ENCODE measurements at places on chromosomes 11 and 22.

GRCh38 chr11:131618201-131618600 is 247.8 kb downstream of the NTM start:
- DNase-seq = no peak

- DNase-seq = no peak
Measured at GRCh38 chr22:44691796-44692661, 10.0 kb upstream of the PRR5 start.

- DNase-seq = no peak
Measured at GRCh38 chr11:2835296-2835695, 50.3 kb downstream of the CDKN1C start.

DNA sequence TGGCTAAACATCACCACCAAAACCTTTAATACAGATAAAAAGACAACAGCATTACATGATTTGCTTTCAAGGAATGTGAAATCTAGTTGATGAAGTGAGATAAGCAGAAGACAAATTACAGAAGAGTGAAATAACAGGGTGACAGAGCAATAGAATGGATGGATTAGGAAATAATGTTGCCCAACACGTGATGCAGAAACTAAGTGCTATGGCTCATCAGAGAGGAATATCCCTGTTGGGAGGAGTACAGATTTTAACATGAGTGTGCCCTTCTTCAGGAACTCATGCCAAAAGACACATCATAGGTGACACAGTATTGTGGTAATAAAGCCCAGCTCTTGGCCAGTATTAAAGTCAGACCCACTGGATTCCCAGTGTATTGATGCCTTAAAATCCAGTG is 176.6 kb upstream of the RAG2 start:
- no peak for DNase-seq

DNA sequence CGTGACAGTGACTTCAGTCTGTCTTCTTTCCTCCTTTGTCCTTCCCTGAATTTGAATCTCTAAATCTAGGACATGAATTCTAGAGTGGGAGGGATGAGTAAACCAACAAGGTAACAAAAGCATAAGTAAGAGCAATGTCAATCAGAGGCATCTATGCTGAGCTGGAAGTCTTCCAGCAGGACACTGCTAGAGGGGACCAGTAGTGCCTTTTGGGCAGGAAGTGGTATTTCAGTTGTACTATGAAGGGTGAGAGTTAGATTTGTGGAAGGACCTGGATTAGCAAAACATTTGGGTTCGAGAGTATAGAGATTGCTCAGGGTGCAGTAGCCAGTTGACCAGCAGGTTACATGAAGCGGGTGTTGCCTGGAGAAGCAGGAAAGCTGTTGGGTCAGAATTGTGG is 40.3 kb downstream of the MEI1 start:
- DNase-seq = no peak

GRCh38 chr11:91231226-91231625 is 993.4 kb upstream of the FAT3 start:
- no peak for DNase-seq

GRCh38 chr11:36565031-36565610 is 2.7 kb upstream of the RAG1 start:
- no peak for DNase-seq

Data from CD4-positive, alpha-beta T cell treated with Interleukin-21 for 1 hour (primary cell).